Central memory CD4-positive, alpha-beta T cell (primary cell): ENCODE measurements at places on chromosomes 1 and 21.

DNA sequence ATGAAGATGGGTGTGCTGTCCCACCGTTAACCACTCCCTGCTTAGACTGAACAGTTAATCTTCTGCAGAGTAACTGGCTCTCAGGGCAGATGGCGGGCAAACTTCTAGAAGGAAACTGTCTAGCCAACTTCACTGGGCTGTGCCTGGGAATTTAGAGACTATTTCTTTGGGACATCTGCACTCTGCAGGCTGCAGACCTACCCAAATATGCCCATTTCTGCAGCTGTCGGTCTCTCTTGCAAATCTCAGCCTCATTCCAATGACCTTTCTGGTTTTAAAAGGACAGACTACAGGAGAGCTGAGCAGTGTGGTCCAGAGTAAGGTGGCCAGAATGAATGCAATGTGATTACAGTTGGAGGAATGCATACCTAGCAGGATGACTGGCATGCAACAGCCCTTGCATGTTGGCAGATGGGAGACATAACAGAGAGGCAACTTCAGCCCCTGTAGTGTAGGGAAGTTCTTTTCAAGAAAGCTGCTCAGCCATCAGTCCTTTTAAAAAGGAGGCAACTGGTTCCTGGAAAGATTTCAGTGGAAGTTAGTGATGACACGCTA lies 26.3 kb upstream of the IL20 start:
- DNase-seq: no peak

GRCh38 chr1:184988506-184988905 lies 14.2 kb upstream of the NIBAN1 start:
- DNase-seq: no peak

- no peak for DNase-seq
Measured at GRCh38 chr1:55212349-55213150, 2.6 kb downstream of the USP24 start.

DNA sequence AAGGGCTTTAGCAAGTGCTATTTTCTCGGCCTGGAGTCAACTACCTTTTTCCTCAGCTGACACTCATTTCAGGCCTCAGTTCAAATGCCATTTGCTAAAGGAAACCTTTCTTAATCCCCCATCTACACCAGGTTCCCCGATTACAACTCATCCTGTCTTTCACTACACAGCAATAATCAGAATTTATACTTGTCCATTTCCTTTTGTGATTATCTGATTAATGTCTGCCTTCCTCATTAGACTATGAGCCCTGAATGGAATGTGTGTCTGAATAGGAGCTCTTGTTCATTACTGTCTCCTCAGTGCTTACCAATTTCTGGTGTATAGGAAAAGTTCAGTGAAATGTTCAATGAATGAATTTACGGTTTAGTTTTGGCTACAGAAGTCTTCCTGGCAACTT lies 36.9 kb downstream of the ATP1B1 start:
- DNase-seq: no peak

DNA sequence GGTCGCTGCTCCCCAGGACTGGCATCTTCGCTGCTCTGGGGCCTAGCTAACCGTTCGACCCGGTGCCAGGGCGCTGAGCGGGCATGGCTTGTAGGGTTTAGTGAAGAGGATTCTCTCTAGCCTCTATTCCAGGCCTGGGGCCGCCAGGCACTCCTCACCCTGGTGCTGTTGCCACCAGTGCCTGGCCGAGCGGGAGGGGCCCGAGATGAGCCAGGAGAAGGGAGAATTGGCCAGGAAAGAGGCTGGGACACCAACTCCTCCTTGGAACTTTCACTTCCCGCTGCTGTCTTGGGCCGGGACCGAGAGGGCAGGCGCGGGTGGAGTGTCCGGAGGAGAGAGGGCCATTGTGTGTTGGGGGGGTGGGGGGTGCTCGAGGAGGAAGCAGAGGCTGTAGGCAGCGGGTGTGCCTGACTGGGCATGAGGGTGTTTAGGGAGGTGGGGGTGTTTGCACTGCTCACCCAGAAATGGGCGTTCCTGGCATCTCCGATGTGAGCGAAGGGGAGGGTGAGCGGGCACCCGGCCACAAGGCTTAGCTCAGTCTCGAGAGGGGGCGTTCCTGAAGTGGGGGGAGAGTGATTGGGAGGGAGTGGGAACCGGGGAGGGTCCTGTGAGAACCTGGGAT lies 772 bp downstream of the ADAM15 start:
- peak; percentile 30 for DNase-seq

GRCh38 chr1:112529301-112529700 lies 20.5 kb downstream of the WNT2B start:
- DNase-seq: no peak

- peak; percentile 27 for DNase-seq
Measured at GRCh38 chr1:40034869-40035268, 5.7 kb upstream of the CAP1 start.

DNA sequence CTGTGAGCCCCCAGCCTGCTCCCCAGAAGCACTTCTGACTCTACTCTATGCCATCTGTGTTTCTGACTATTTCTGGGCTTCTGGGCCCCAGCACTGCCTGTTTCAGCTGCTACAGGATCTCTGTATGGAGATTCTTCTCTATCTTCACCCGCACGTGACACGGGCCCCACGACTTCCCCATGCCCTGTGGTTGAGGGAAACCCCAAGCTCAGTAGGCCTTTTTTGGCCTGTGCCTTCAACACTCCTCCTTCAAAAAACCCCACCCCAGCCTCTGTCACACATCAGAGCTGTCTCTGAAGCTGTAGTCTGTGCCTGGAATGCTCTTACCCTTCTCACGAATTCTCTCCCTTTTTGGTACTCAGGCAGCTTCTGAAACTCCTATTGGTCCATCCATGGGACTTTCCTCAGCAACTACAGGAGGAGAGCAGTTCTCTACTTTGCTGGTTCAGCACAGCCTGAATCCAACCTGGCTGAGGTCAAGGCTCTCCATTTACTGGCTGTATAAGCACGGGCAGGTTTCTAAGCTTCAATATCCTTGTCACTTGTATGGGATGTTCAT lies 2.0 kb upstream of the NID1 start:
- DNase-seq: peak; percentile 67

GRCh38 chr21:32604464-32604863 lies 7.7 kb downstream of the CFAP298 start:
- no peak for DNase-seq

- no peak for DNase-seq
Measured at GRCh38 chr1:153614189-153614900, 1.4 kb upstream of the S100A16 start.

DNA sequence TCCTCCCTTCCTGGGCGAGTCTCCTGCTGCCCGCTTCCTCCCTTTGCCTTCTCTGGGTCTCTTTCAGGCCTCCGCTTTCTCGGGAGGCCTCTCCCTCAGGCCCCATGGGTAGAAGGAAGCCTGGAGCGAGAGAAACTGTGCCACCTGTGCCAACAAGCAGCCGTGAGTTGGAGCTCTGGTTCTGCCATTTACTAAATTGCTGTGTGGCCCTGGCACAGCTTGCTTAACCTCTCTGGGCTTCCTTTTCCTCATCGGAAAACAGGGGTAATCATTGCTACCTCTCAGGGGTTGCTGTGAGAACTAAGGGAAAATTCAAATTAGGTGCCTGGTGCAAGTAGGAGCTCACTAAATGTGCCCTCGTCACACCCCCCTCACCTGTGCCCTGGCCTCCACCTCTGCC lies 80.4 kb downstream of the PAX7 start:
- no peak for DNase-seq

GRCh38 chr1:154812877-154813276 lies 57.2 kb downstream of the KCNN3 start:
- DNase-seq: no peak

GRCh38 chr1:75083848-75084514 lies 50.2 kb upstream of the LHX8 start:
- no peak for DNase-seq

GRCh38 chr21:17082843-17083483 lies 429.9 kb upstream of the CXADR start:
- no peak for DNase-seq

DNA sequence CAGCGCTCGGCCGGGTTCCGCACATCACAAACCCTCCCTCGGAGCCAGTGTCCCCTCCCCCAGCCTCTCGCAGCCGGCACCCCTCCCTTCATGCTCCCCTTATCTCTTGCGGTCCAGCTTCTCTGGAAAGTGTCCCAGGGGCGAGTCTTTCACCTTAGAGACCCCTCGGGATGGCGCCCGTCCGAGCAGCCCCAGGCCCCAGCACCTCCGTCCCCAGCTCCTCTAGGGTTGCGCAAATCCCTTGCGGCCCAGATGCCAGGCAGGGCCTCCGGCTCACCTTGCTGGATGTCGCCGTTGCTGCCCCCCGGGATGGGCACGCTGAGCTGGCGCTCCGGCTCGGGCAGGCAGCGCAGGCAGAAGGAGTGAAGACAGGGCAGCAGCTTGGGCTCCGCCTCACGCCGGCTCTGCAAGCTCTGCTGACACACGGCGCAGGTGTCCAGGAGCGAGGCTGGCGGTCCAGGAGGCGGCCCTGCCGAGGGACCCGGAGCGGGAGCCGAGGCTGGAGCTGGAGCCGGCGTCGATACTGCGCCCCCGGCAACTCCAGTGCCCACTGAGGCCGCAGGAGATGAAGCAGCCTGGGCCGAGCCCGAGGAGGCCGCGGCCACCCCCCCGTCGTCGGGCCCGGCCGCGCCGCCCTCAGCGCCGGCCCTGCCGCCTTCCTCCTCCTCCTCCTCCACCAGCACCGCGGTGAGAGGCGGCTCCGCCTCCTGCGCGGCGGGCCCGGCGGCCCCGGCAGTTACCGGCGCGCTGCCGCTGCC lies 550 bp downstream of the TRIM33 start:
- DNase-seq: peak; percentile 31

DNA sequence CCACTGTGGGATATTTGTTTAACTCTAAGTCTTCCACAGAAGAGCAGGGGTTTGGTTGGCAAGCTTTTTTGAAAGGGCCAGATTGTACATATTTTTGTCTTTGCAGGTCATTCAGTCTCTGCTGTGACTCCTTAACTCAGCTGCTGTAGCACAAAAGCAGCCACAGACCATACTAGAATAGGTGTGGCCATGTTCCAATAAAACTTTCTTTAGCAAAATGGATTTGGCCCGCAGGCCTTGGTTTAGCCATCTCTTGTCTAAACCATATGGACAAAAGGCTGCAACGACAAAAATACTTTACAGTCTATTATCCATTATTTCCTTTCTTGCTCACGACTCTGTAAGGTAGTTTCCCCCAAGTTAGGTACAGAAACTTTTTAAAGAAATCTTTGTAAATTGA lies 60.5 kb downstream of the ESRRG start:
- no peak for DNase-seq

DNA sequence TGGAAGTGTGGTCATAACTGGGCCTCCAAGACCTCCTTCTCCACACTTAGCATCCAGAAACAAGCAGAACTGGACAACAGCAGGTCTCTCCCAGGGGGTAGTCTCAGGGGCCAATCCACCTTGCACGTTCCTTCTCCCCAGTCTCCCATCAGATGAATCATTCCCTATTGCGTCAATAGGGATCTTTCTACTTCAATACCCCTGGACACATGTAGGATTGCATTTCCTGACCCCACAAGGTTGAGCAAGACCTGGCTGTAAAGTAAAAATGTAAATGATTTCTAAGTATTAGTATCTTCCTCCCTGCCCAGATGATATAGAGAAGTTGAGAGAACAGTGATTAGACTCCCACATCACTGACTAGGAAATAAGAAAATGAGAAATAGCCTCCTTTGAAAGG lies 224.5 kb upstream of the CSF3R start:
- no peak for DNase-seq

DNA sequence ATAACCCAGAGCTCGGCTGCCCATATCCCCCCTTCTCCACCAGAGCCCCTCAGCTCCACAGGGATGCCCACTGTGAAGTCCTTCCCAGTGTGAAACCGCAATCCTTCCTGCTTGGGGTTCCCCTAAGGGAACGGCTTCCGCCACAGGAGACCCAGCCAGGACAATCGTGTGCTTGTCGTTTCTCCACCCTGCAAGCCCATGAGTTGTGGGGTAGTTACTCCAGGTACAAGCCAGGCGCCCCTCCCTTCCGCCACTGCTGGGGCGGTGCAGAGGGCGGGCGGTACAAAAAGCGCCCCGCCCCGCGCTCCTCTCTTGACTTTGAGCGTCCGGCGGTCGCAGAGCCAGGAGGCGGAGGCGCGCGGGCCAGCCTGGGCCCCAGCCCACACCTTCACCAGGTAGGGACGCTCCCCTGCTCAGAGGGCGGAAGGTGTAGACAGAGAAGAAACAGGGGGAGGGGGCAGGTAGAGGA lies at the start of gene TINAGL1:
TINAGL1 (plus strand) TSS at position 315 of the 469 bp plus-strand sequence. CDS start 634 bp downstream, outside the sequence.
- no peak for DNase-seq

DNA sequence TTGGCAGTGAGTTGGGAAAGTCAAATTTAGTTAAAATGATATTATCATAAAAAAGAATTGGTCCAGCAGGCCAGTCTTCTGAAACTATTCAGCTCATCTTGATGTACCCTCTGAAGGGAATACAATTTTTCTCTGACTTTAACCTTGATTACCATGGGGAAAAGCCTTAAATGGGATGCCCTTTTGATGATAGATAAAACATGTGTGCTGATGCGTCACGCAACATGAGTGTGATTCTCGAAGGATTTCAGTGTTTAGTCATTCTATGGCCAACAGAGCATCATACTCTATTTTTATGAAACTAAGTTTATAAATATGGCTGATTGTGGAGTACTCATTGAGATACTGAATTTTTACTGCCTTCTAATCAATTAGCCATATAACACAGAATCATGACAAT lies 171.5 kb downstream of the ZNF281 start:
- no peak for DNase-seq

DNA sequence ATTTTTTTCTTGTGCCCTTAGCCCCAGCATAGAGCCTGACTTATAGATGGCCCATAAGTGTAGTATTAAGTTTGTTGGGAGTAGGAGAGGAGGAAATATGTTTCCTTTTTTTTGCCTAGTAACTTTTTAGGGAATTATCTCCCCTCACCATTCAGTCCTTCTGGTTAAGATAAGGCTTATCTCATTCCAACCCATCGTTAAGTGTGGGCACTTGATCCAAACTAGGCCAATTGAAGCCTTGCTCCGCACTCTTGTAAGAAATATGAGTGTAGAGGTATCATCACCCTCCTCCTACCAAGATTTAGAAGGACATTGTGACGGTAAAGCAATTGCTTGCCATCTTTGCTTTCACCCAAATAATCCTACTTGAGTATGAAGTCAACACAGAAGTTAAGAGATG lies 8.8 kb upstream of the FGGY start:
- DNase-seq: no peak

DNA sequence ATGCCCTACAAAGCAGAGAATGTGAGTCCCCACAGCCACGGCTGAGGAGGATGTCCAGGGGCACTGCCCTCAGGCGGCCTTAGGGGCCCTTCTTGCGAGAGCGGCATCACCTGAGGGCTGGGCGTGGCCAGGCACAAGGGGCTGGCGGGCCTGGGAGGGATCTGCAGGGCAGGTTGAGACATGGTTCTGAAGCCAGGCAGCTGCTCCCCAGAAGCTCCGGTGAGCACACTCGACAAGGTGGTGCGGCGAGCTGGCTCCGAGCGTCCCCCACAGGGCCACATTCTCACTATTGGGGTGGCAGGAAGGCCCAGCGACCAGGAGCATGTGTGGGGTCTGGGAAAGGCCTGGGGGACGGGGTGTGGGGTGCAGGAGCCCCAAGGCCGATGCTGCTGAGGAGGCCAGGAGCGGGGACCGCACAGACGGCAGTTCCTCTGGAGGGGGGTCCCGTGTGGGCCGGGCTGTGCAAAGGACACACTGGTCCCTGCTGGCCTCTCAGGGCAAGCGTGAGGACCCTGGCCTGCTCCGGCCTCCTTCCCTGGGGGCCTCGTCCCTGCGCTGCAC lies 47.2 kb downstream of the MORN1 start:
- DNase-seq: no peak

GRCh38 chr1:209389258-209389657 lies 194.3 kb upstream of the CAMK1G start:
- DNase-seq: no peak
